ENCODE measurements at places on chromosomes 2 and 18. TPM values are rescaled to one million over a fixed set of nuclear protein-coding genes. Genes with fewer than 3 reads are reported as not detected.

DNA sequence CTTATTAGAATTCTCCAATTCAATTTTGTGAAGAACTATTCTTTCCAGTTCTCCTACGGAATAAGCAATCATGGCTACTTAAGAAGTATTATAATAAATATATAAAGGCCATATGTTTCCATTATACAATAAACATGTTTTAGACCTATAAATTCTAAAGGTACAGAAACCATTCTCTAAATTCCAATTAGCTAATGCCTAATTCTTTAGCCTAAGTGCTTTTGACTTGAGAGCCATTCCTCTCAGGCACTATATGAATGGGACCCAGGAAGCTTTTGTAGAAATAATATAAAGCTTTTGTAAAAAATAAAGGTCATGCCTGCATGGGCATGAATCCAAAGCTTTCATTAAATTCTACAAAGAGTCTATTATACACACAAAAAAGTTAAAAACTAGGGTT, 161.0 kb upstream of the UNC80 start:
- no peak for DNase-seq

- DNase-seq: no peak
Observed at GRCh38 chr18:75131381-75132000, 77.4 kb downstream of the PTGR3 start.

DNA sequence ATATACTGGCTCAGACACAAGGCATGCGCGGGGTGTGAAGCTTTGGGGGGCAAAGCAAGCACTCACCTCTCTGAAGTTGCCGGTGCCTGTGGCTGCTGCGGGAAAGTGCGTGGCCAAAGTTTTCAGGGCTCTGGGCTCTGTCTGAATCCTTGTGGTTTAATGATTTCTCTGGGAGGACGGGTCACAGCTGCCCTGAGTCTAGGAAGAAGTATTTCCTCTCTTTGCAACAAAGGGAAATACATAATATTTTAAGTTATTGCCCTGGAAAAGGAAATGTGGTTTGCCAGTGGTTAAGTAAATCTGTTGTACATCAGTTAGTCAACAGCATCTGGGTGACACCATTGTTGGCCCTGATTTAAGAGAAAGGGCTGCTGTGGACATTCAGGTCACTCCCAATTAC, 56.7 kb upstream of the ZDBF2 start:
- no peak for DNase-seq

- DNase-seq: no peak
Observed at GRCh38 chr2:133657591-133657990, 89.3 kb upstream of the NCKAP5 start.

GRCh38 chr2:123103902-123104301, 921.2 kb upstream of the CNTNAP5 start:
- no peak for DNase-seq

GRCh38 chr18:78713069-78713468, 266.5 kb upstream of the SALL3 start:
- no peak for DNase-seq

- DNase-seq: no peak
Observed at GRCh38 chr2:141021109-141021508, 1109.7 kb downstream of the LRP1B start.

- no peak for DNase-seq
Observed at GRCh38 chr18:44791520-44791919, 110.8 kb downstream of the SETBP1 start.

GRCh38 chr2:232794981-232795380, 18.6 kb upstream of the KCNJ13 start:
- DNase-seq: no peak

GRCh38 chr2:190929919-190930318, 49.3 kb downstream of the GLS start:
- DNase-seq: no peak

DNA sequence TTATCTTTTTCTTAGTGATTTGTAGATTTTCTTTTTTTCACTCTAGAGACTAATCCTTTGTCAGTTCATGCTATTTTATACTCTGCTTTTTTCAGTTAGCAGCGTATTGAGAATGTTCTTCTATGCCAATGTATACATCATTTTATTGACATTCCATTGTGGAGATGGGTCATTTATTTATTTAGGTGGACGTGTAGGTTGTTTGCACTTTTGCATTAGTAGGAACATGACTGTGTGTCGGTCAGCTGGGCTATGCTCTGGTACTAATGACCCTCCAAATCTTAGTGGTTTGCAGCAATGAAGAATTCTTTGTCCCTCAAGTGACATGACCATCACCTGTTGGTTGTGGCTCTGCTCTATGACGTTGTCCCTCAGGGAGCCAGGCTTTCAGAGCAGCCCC, 33.6 kb downstream of the HPCAL1 start:
- no peak for DNase-seq

GRCh38 chr2:13698847-13699246, 933.7 kb upstream of the LRATD1 start:
- DNase-seq: no peak

- DNase-seq: no peak
Observed at GRCh38 chr18:12049978-12050811, 43.4 kb upstream of the ANKRD62 start.

DNA sequence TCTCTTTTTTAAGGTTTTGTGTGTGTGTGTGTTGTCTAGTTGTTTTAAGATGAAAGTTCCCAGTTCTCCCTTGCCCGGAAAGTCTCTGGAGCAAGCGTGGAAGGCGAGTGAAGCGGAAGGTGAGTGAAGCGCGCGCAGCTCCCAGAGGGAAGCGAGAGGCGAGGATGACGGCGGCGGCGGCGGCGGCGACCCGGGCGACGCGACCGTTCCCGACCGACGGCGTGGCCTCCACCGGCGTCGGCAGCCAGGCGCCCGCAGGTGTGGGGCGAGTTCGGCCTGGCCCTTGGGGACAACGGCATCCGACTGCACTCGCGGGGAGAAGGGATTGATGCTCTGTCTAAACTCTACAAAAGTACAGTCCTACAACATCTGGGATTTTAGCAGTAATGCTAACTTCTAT, 321.9 kb downstream of the CELF4 start:
- DNase-seq: no peak

GRCh38 chr2:176147800-176148496, 3.4 kb upstream of the HOXD4 start:
- no peak for DNase-seq

GRCh38 chr18:48802543-48803290, 148.0 kb downstream of the SMAD7 start:
- no peak for DNase-seq

- DNase-seq: no peak
Observed at GRCh38 chr2:88603146-88603545, 24.1 kb downstream of the EIF2AK3 start.

- DNase-seq: no peak
Observed at GRCh38 chr2:121368836-121369235, 83.8 kb upstream of the TFCP2L1 start.

DNA sequence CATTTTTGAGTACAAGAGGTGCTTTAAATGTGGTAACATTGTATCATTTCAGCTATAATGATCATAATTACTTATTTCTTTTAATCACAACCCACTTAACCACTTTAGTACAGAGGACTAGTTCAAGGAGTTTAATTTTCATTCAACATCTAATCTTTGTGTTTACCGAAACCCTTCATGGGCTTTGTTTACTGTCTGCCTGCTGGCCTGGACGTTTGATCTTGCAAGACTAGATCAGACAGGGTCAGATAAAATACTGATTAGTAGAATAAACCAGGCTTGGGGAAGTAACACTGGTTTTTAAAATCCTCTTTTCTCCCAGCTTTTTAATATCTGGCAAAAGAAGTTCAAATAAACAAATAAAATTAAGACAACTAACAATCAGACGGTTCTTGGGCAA, 93.6 kb downstream of the SATB2 start:
- DNase-seq: no peak

Gene STPG4
- total RNA-seq: not detected

Gene LHCGR
- total RNA-seq: 1.3 TPM

Gene GAREM1
- total RNA-seq: 26.1 TPM

Measured in heart right ventricle (tissue), 16 donors.